ENCODE measurements at places on chromosomes 7 and 10.

DNA sequence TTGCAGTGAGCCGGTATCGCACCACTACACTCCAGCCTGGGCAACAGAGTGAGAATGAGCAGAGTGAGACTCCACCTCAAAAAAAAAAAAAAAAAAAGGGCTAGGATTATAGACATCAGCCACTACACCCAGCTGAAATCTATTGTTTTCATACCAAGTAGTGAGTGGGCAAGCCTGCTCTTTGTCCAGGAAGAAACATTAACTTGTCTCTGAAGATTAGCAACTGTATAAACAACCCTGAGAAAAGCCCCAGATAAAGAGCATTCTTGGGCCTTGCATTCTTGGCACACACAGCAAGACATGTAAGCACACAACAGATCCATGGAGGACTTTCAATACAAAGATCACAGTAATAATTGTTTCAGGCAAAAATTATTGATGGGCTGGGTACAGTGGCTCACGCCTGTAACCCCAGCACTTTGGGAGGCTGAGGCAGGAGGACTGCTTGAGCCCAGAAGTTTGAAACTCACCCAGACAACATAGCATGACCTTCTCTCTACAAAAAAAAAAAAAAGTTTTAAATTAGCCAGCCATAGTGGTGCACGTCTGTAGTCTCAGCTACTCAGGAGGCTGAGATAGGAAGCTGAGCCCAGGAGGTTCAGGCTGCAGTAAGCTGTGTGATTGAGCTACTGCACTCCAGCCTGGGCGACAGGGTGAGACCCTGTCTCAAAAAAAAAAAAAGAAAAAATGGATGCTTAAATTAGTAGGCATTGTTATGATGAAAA lies 4.4 kb downstream of the PSPH start:
- no peak for DNase-seq

- DNase-seq: peak; percentile 46
These were observed 254.9 kb downstream of the KIAA1217 start for GRCh38 chr10:24463611-24464426.

GRCh38 chr10:95536017-95536416 lies 25.2 kb downstream of the SORBS1 start:
- no peak for DNase-seq

- DNase-seq: no peak
These were observed 39.8 kb upstream of the NUB1 start for GRCh38 chr7:151301471-151302462.

DNA sequence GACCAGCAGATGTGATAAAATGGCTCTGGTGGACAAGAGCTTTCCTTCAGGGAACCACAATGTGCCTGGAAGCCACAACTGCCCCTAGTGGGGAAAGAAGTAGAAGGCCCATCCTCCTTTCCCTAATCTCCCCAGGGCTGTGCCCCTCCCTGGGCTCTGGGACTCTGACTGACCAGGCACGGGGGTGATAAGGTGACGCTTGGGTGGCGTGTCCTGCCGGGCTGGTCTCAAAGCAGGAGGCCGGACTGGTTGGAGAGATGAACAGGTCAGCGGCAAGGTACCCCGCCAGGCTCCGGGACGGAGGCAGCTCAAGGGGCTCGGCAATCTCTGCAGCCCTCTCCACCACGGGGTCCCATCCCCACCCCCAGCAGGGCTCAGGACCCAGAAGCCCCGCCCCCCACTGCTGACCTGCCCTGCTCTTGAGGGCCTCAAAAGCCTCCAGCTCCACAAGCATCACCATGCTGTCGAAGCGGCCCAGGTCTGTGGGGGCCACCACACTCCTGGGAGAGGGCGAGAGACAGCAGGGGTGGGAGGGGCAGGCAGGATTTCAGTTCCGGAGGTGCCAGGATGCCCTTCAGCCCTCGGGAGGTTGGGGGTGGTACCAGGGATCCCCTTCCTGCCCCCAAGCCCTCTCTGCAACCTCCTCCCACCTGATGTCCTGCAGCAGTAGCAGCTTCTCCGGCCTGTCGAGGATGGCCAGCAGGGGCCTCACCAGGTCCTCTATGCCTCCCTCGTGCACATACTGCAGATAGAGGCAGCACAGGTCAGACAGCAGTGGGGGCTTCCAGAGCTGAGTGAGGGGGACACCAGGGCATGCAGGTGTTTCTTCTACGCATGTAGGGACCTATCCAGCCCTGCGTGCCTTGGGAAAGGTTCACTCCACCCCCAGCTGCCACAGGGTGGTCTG lies 12.2 kb downstream of the LZTS2 start:
- no peak for DNase-seq

DNA sequence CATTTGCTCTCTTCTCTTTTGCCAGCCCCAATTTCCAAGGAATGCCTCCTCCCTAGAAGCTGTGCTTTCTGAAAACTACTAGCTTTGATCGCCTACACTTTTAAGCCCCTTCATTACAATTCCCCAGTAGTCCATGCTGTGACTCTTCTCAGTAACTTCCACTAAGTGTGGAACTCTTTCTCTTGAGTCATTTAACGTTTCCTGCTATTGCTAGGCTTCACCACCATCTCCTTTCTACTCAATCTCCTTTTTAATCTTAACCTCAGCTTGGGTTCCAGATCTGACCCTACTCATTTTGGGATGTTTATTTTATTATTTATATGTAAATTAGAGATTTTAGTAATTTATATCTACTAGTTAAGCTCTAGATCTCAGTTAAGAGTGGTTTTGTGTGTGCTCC lies 14.4 kb upstream of the SEMA3D start:
- no peak for DNase-seq

DNA sequence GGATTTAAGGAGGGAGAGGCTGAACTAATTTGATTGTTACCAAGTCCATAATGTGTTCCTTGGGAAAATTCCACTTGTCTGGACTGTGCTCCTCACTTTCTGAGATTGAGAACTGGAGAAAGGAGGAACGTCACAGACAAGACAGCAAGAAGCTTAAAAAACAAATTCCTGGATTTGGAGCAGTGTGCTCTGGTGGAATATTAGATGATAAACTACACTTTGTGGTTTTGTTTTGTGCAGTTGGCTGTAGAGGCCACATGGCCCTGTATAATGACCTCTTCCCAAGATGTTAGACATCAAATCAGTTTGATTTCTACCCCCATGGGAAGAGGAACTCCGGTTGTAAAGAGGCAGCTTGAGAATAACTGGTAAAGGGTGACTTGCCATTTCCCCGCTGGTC lies 421.3 kb upstream of the GALNT17 start:
- DNase-seq: no peak

GRCh38 chr7:23530405-23530804 lies 1.4 kb downstream of the TRA2A start:
- DNase-seq: no peak

- DNase-seq: no peak
These were observed 86.9 kb downstream of the DAGLB start for GRCh38 chr7:6360841-6361240.

DNA sequence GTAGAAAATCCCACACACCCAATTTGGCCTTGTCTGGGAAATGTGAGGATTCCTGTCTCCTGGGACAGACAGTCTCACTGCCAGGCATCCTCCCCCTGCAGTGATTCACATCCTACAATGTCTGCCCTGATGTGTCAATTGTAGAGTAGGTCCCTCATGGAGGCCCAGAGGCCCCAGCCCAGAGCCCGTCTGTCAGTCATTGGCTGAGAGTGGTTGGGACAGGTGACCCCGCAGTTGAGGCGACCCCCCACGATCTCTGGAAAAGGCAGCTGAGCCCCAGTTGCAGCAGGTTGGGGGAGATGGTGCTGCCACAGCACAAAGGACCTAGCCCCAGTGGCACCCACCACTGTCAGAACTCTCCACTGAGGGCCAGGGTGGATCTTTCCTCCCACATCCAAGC lies 84.3 kb upstream of the INSIG1 start:
- no peak for DNase-seq

DNA sequence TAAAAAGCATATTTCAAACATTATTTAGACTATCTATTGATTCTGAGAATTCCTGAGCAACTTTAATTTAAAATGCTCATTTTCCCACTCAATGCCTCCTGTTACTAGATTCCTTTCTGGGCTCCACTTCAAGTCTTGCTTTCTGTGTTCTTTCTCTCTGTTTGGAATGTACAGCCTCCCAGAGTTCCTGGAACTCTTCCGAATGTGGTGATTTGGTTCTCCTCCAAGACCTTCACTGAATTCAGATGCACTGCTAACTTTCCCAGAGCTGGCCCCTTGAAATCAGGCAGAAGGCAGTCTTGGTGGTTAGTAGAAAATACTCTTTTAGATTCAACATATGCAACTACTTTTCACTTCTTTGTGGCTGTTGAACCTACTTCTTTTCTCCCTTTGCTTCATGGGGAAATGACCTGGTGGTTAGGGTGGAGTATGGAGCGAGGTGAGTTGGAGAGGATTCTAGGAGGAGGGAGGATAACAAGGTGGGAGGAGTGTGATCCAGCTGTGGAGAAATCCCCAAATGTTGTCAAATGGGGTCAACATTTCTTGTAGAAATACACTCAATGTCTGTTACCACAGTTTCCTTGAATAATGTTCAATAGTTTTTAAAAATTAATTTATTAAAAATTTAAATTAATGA lies 27.9 kb upstream of the CCDC7 start:
- DNase-seq: no peak

DNA sequence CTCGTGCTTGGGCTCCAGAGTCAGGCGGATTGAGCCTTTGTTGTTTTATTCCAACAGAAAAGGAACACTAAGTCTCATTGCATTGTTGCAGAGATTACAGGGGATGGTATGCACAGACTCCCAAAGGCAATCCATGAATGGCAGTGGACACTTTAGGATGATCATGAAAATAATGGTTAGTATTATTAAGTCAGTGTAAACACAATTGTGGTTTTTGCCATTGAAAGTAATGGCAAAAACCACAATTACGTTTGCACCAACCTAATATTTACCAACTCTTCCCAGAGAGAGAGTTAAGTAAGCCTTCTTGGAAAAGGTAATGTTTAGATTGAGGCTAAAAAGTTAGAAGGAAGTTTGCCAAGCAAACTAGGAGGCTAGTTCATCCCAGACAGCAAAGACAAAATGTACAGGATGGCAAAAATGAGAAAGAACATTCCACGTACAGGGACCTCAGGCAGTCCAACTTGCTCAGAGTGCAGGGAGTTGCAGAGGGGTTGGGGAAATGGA lies 72.9 kb upstream of the AMPH start:
- DNase-seq: no peak

- no peak for DNase-seq
These were observed 47.5 kb downstream of the INSYN2A start for GRCh38 chr10:127148933-127149220.

DNA sequence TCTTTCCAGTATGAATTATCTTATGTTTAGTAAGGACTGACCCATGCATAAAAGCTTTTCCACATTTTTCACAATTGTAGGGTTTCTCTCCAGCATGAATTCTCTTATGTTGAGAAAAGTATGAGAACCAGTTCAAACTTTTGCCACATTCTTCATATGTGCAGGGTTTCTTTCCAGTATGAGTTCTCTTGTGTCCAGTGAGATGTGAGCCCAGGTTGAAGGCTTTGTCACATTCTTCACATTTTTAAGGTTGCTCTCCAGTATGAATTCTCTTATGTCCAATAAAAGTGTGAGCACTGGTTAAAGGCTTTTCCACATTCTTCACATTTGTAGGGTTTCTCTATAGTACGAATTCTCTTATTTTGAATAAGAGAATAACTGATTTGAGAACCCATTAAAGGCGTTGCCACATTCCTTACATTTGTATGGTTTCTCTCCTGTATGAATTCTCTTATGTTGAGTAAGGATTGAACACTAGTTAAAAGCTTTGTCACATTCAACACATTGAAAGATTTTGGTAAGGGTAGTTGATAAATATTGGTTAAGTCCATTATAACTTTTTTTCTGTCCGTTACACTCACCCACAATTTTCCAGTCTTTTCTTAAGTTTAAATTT lies 911.0 kb upstream of the ZNF722 start:
- DNase-seq: no peak

- DNase-seq: no peak
These were observed 6.2 kb downstream of the CFAP58 start for GRCh38 chr10:104359811-104360210.

- no peak for DNase-seq
These were observed 234.5 kb downstream of the DNAJC1 start for GRCh38 chr10:21769041-21769440.

DNA sequence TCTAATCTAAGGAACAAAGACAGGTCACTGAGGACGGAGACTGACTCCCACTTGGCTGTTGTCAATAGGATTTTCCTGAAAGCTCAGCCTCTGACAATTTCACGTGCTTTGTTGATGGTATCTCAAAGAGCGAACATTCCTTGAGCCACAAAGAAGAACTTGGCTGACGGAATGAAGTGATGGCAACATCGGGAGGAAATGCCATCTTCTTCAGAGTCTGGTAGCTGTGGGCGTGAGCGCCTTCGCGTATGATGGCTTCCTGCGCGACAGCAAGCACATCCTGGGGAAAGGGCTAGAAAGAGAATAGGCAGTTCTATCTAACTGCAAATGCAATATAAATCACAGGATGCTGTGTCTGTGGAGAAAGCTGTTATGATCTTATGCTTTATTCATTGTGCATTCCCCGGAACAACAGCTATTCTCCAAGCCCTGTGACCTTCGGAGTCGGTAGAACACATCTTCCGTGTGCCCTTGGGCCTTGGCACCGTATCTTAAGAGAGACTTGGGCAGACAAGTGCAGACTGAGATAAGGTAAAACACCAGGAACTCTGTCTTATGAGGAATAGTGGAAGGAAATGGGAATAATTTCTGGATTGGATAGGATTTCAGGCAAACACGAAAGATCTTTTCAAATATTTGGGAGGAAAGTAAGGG lies 19.6 kb upstream of the GTPBP4 start:
- DNase-seq: no peak

DNA sequence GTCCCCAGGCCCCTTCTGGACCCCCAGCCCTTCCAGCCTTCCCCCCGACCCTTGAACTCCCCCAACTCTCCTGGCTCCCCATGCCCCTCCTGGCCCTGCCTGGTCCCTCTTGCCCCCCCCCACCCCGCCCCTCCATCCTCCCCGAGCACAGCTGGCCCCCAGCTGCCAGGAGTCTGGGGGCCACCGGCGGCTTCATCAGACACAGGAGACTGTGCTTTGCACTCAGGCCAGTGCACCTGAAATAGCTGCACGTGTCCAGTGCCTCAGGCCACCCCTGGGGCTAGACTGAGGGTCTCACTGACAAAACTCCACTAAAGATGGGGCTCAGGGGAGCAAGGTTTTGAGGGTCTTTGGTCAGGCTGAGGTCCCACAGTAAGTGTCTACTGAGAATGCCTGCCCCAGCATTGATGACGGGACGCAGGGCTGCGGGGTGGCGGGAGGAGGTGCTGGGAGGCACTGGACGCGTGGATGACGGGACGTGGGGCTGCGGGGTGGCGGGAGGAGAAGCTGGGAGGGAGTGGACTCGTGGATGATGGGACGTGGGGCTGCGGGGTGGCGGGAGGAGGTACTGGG lies 6.5 kb downstream of the FOXL3 start:
- no peak for DNase-seq

DNA sequence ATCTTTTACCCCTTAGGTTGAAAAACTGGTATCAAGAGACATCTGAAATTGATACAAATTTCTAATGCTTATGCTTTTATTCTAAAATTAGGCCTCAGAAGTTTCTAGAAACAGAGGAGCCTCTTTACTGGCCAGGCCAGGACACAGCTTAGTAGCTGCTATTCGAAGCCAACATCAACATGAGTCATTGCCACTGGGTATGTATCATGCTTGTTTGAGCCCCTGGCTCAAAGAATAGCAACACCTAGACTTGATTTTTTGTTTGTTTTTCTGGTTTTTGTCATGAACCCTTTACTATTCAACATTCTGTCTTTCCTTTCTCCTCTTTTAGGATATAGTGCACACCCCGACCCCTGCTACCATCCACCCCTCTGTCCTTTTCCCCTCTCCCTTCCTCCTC lies 90.9 kb upstream of the STK17A start:
- DNase-seq: no peak

Measured in activated T-cell treated with anti-CD3 and anti-CD28 coated beads, Interleukin-2, amount 50 U/mL, for 48 hours (primary cell).